ENCODE measurements at places on chromosomes 3 and 15.
A peak's percentile ranks its signal among the peaks of the same experiment; 100 is the strongest.

- no peak for DNase-seq
Observed at GRCh38 chr15:59349680-59350420, 22.8 kb downstream of the MYO1E start.

- DNase-seq, result no peak
Observed at GRCh38 chr3:145422556-145422955, 738.4 kb downstream of the PLOD2 start.

GRCh38 chr3:168094580-168094876 is 1.2 kb downstream of the GOLIM4 start:
- no peak for DNase-seq

- DNase-seq, result no peak
Observed at GRCh38 chr3:48285132-48285531, 44.2 kb downstream of the ZNF589 start.

DNA sequence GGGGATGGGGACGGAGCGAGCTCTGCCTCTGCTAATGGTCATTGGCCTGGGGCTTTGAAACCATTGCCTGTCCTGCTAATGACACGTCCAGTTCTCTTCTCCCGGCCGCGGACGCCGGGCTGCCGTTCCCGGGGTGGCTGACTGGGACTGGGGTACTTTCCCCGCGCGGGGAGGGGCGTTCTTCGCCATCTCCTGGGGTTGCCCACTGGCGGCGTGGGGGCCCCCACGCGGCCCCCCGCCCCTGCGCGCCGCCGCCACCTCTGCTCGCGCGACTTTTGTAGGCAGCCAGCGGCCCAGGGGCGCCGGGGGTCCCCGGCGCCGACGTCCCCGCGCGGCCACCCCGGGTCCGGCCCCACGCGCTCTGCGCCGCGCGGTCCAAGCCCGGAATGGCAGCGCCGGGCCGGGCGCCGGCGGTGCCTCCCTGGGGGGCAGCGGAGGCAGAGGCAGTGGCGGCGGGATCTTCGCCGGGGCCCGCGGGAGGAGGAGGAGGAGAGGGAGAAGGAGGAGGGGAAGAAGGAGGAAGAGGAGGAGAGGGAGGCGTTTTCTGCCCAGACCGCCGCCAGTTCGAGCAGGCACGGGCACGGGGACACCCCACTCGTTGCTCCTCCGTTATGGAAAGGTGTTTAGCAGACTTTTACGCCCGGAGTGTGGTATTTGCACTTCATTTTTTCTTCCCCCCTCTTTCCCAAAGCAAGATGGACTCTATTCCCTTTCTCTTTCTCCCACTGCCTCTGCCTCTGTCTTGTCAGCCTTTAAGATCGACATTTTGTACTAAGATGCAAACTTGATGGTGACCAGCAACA is 2.3 kb downstream of the BBX start:
- DNase-seq, result peak; percentile 52

GRCh38 chr15:74011610-74012009 is 17.1 kb downstream of the PML start:
- DNase-seq, result no peak

DNA sequence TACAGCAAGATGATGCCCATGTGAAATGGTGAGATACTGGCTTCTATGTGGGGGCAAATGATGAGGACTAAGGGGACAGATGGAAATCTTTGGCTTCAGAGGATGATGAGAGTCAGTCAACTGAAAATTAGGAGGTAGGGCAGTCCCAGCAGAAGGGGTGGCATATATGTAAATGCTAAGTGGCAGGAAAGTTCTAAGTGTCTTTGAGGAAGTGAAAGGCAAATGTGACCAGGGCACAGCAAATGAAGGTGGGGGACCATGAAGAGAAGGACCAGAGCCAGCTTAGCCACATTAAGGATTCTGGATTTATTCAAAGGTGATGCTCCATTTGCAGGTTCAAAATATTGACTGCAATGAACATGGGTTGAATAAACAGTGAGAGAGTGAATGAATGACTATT is 29.2 kb upstream of the LIMD1 start:
- DNase-seq, result no peak

DNA sequence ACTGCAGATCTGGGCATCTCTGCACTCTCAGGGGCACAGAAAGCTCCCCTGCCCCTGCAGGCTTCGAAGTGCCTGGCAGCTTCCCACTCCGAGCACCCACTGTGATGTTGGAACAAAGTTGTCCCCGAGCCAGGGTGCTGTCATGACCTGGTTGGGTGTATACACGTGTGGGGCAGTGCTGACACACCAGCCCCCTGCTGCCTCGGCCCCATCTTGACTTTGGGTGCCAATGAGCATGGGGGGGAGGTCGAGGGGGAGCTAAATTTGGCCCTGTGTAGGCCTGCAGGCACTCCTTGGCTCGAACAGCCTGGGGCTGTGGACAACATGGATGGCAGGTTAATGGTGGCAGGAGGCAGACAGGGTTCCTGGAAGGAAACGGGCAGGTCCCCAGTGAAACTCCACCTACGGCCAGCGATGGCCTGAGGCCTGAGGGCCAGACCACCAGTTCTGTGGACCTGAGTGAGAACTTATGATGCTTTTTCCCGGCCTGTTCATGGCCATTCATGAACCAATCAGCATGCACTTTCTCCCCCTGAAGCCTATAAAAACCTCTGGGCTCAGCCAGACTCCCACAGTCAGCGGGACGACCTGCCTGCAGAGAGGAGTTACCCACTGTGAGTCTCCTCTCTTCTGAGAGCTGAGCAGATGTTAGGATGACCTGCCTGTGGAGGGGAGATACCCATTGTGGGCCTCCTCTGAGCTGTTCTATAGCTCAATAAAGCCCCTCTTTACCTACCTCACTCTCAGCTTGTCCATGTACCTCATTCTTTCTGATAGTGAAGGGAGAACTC is 1029.1 kb upstream of the GBE1 start:
- no peak for DNase-seq

DNA sequence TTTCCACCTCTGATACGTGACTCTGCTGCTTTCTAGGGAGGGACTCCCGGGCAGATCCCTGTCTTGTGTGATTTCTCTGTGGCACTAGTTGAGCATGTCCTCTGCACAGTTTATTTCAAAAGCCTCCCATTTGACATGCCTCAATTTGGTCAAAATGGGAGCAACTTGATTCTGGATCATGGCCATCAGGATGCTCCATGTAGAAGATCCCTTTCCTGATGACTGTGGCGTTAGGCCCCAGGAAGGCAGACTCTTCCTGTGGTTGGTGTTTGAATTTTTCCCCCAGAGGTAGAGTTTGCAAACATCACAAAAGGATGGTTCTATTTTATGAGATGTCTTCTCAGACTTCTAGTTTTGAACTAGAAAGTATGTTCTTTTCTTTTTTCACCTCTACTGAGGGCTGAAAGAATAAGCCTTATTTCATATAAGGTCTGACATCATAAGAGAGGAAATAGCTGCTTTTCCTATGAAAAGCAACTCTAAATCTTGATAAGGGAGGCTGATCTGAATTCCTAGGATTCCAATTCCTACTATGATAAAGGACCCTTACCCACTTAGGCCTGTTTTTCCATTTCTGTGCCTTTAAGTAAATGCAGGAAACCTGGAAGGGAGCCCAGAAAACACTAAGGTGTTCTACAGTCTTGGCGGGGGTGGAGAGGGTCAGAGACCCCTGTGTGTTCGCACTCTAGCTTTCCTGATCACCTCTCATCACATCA is 243.8 kb upstream of the CHRM5 start:
- DNase-seq, result no peak

DNA sequence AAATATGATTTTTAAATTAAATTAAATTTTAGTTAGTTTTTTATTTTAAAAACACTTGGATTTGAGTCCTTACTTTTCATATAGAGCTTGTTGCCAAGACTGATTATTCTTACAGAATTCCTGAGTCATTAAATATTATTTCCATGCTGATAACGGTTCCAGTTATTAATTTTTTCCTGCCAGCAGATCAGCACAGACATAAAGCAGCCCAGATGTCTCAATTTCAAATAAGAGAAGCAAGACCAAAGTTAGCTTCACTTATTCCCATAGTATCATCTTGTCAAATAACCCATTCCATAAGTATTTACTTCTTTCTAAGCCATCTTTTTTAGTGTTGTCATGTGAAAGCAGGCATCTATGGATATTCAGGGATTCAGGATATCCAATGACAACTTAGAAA is 75.3 kb downstream of the SSR3 start:
- no peak for DNase-seq

DNA sequence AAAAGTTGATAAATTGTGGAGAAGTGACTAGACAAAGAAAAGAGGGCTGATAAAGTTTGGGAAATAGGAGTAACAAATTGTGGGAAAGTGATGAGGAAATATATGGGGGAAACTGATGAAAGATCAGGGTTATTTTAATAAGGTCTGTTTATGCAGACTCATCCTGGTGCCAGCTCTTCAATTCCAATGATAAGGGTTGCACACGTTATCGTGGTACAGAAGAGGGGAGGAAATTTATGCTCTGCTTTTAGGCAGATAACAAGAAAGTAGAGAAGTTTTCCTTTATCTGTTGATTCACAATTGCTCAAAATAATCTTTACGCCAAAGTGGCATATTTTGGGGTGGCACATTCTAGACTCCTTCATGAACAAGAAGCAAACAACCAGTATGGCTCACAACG is 32.1 kb upstream of the LIPC start:
- no peak for DNase-seq

DNA sequence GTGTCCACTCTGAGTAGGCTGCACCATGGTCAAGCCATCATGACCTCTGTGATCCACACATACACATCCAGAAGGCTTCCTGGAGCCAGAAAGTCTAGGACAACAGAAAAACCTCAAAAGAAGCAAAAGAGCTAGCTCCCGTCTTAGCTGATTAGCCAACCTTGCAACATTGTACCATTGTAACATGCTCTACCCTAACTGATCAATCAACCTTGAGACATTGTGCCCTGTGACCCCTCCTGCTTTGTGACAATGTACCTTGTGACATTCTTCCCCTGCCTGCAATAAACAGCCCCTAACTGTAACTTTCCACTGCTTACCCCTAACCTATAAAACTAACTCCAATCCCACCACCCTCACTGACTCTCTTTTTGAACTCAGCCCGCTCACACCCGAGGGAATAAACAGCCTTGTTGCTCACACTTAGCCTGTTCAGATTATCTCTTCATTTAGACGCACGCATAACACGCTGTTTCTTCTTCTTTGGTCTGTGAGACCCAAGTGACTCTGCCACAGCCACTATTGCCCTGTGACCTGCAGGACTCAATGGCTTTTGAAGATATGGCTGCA is 1104.6 kb downstream of the OTOL1 start:
- no peak for DNase-seq

DNA sequence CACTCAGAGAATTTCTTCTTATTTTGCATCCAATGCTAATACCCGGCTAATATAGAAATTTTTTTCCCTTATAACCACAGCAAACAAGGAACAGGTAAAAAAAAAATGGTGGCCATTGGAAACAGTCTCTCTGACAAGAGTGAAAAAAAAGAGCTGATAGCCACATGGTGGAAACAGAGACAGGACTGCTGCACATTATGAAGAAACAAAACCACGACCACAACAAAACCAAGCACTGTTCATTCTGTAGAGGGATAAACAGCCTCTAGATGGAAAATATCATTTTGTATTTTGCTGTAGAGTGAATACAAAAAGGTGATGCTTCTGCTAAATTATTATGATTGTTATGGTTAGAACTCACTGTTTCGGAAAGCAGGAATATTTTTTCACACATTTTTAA is 686.2 kb downstream of the NLGN1 start:
- DNase-seq, result no peak

GRCh38 chr15:44137750-44138149 is 57.3 kb downstream of the FRMD5 start:
- DNase-seq, result no peak

- DNase-seq, result no peak
Observed at GRCh38 chr3:56864090-56864489, 62.3 kb upstream of the ARHGEF3 start.

DNA sequence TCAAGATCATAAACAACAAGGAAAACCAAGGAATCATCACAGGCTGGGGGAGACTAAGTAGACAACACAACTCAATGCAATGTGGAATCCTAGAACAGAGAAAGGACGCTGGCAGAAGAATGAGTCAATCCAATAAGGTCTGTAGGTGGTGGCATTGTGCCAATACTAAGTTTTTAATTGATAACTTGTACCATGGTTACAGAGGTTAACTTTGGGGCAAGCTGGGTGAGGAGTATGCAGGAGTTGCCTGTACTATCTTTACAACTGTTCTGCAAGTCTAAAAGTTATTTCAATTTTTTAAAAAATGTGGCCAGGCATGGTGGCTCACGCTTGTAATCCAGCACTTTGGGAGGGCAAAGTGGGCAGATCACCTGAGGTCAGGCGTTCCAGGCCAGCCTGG is 46.2 kb downstream of the RORA start:
- no peak for DNase-seq

DNA sequence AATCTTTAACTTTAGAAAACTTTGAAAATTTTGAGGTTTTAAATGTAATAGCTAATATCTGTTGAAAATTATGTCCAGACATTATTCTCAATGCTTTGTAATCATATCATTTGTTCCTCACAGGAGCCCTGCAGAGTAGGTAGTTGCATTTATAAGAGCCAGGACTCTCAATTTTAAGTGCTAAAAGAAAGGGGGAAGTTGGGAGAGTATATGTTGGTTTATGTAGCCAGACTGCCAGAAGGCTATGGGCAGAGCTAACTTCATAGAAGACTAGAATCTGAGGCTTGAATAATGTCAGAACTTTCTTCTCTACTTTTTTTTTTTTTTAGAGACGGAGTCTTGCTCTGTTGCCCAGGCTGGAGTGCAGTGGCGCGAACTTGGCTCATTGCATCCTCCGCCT is 9.1 kb downstream of the VPS8 start:
- no peak for DNase-seq

GRCh38 chr15:48955370-48955769 is 8.3 kb downstream of the SHC4 start:
- DNase-seq, result no peak

GRCh38 chr3:162141272-162141791 is 644.7 kb downstream of the OTOL1 start:
- no peak for DNase-seq

DNA sequence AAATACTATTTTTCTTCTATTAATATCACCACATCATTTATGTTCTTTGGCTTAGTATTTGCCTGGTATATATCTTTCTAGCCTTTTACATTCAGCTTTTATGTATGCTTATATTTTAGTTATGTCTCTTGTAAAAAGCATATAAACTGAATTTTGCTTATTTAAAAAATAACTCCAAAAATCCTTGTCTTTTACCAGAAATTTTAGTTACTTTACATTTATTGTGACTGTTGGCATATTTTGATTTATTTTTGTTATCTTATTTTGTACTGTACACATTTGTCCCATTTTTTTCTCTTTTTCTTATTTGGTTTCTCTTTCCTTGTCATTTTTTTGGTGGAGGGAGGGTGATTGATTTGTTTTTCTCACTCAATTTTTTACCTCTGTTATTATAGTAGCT is 169.6 kb downstream of the UACA start:
- no peak for DNase-seq

- no peak for DNase-seq
Observed at GRCh38 chr3:78880603-78881461, 887.0 kb downstream of the ROBO1 start.
